ENCODE measurements at places on chromosomes 2 and 18.

- DNase-seq = no peak
Observed at GRCh38 chr18:3401669-3402620, 48.0 kb upstream of the TGIF1 start.

DNA sequence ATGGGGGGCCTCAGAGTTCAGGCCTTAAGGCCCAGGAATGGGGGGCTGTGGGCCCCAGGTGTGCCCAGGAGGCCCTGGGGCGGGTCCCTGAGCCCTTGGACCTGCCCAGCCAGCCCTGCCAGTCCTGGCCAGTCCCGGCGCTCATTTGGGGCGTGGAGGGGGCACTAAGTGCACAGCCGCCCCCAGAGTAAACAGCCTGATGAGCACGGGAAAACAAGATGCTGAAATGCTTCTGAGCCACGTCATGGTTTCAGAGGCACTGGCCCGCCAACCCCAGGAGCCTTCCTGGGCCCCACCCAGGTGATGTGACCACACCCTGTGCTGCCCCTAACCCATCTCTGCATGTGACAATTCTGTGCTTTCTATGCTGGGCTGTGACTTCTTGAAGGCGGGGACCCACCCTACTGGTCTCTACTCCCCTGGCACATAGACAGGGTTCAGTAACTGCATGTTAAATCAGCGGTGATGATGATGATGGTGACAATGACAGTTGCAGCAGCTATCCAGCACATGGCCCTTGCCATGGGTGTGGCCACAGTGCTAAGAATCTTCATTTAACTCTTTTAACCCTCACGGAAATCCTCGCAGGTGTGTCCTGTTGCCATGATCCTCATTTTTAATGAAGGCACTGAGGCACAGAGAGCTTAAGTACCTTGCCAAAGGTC is 28.1 kb upstream of the ASPRV1 start:
- no peak for DNase-seq

- DNase-seq = no peak
Observed at GRCh38 chr2:201070948-201071478, 458 bp downstream of the HYCC2 start.

GRCh38 chr18:77544792-77545191 is 295.1 kb downstream of the GALR1 start:
- DNase-seq = no peak

DNA sequence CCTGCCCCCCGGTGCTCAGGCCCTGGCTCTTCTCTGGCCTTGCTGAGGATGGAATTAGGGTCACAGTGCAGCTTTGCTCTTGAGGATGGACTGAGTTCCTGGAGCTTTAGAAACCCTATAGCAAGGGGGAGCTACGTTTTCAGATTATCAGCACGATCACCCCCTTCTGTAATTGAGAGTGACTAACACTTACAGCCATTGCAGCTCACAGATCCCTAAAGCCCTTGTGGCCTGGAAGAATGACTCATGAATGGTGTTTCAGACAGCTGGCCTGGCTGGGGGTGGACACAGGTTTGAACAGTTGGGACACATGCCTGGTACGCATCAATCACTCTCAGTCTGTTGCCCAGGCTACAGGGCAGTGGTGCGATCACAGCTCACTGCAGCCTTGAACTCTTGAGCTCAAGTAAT is 79.7 kb upstream of the IGFBP5 start:
- DNase-seq = peak; percentile 52

- no peak for DNase-seq
Observed at GRCh38 chr18:46414863-46415262, 242.2 kb downstream of the LOXHD1 start.

All from HFF-Myc (cell line).